ENCODE measurements at places on chromosomes 7 and 10. TPM values are rescaled to one million over a fixed set of nuclear protein-coding genes. Genes with fewer than 3 reads are reported as not detected.

DNA sequence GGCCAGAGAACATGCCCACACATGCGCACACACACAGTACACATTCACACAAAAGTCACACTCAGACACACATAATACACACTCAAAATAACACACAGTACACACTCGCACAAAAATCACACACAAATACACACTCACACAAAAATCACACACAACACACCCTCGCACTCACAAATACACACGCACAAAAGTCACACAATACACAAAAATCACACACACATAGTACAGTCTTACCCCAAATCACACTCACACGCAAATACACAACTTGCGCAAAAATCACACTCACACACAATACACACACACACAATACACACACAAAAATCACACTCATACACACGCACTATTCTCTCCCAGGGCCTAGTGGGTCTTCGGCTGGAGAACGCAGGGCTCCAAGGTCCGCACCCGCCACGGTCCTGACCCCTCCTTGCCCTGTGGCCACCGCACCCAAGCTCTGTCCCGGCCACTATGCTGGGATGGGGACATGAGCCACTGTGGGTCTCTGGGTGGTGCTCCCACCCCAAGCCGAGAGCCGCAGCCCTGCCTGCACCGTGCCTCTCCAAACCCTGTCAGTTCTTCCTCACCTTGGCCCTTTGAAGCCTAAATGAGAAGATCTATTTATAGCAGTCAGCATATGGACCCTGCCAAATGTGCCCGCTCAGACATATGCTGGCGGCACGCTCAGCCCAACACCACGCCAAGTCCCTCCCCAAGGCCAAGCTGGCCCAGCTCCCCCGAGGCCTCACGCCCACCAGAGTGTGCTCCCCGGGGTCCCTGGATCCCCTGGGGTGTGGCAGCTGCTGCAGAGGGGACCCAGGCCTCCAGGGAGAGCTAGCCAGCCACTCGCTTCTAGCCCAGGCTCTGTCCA lies 55.9 kb downstream of the ELFN1 start:
- no peak for DNase-seq

DNA sequence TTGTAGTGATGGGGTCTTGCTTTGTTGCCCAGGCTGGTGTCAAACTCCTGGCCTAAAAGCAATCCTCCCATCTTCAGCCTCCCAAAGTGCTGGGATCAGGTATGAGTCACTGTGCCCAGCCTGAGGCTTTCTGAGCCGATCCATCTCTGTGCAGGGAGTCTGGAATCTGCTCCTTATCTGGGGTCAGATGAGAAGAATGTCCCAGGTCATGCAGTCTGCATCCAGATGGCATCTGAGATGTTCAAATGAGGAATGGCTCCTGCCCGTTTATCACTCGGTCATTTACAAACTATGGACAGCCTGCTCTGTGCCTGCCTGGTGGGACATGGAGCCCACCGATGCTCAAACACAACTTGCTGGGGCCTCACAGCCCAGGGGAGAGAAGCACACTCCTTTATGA lies 11.1 kb upstream of the SLC18A3 start:
- DNase-seq, result no peak

- no peak for DNase-seq
These were observed 178.8 kb downstream of the CREB5 start for GRCh38 chr7:28591041-28591674.

GRCh38 chr7:44845451-44845850 lies 2.4 kb downstream of the H2AZ2 start:
- DNase-seq, result no peak

- no peak for DNase-seq
These were observed 18.4 kb downstream of the SNX13 start for GRCh38 chr7:17921857-17922416.

The MMP21 gene
- total RNA-seq, result not detected

DNA sequence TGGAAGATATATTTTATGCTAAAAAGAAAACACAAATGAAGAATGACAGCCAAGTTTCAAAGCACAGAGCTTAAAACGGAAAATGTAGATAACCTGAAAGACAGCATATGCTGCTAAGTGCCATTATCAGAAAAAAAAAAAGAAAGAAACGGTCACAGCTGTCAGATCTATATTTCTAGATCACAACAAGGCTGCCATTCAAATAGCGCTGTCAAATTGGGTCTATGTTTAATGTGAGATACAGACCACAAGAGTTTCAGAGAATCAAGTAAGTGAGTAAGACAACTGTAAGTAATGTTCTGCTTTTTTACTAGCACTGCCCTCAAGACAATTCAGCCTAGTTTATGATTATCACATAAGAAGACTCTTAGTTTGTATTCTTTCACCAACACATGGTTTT lies 66.1 kb upstream of the RNF148 start:
- no peak for DNase-seq

The COL13A1 gene
- not detected for total RNA-seq

- no peak for DNase-seq
These were observed 4.8 kb upstream of the ADD3 start for GRCh38 chr10:110002801-110003523.

GRCh38 chr10:84539216-84539615 lies 210.8 kb downstream of the CCSER2 start:
- no peak for DNase-seq

All from GM12878 (cell line).